ENCODE measurements at places on chromosomes 7 and 10. TPM values are rescaled to one million over a fixed set of nuclear protein-coding genes. Genes with fewer than 3 reads are reported as not detected.

Gene SHOC2
- 16.8 TPM for polyA plus RNA-seq

Gene UBE2D1
- 25.4 TPM for polyA plus RNA-seq

Gene CUX1
- polyA plus RNA-seq: 16.8 TPM

Gene CPED1
- polyA plus RNA-seq: 0.72 TPM

Gene CYP26C1
- polyA plus RNA-seq: not detected

Gene CTAGE4
- polyA plus RNA-seq: 5.9 TPM

Gene RBM28
- 16.7 TPM for polyA plus RNA-seq

Gene SFTPA1
- not detected for polyA plus RNA-seq

Gene OR2A1
- polyA plus RNA-seq: not detected

Gene HIF1AN
- 16.8 TPM for polyA plus RNA-seq

Gene PSD
- polyA plus RNA-seq: 0.10 TPM

Gene C10orf71
- not detected for polyA plus RNA-seq

Gene EVX1
- not detected for polyA plus RNA-seq

Gene NPC1L1
- 0.03 TPM for polyA plus RNA-seq

Gene POU6F2
- polyA plus RNA-seq: not detected

Gene PALD1
- polyA plus RNA-seq: 0.72 TPM
